Retina (tissue), 1 donor: ENCODE measurements at places on chromosomes 11 and 22.

DNA sequence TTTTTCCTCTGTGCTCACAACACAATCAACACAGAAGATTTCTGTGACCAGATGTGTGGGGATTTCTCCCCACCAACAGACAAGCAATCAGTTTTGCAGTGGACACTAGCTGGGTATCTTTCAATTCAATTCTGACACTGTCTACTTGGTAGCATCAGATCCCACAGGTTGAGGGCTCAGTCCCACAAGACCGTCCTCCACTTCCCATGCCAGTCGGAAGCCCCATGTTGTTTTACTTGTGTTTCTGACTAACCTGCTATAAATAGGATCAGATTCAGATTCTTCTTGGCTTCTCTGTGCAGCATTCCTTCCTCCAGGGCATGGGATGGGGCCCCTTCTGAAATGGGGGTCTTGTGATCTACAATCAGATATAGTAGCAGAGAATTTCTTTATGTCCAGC is 19.6 kb downstream of the ACER3 start:
- no peak for DNase-seq

DNA sequence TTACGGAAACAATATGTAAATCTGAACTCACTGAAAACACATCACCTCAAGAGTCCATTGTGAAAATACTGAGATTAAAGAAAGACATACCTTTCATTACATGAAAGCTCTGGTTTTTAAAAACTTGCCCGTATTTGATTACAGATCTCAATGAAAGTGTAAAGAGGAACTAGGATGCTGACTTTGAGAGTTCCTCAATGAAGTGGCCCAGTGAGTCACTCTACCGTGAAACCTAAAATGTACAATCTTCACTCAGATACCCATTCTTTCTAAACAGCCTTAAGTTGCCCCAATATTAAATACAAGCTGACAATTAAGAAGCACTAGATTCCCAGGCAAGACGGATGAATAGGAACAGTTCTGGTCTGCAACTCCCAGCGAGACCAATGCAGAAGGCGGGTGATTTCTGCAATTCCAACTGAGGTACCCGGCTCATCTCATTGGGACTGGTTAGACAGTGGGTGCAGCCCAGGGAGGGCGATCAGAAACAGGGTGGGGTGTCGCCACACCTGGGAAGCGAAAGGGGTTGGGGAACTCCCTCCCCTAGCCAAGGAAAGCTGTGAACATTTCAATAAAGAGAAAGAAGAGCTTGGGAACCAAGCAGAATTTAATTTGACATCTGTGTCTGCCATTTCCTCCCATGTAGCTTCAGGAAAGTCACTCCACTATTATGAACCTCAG is 33.8 kb upstream of the OR9G4 start:
- DNase-seq, result no peak

- DNase-seq, result no peak
These were observed 145.6 kb upstream of the UBASH3B start for GRCh38 chr11:122509899-122510298.

DNA sequence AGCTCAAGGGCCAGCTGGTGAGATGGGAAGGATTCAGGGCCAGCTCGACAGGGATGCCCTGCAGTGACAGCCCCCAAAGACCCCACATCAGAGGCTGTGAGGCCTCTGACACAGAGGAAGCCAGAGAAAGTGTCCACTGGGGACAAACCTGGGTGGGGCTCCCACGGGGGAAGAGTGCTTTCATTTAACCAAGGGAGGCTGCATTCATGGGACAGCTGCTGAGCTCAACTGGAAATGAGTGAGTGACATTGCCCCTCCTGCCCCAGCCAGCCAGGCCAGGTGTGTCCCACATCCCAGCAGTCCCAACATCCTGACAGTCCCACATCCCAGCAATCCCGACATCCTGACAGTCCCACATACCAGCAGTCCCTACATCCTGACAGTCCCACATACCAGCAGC is 61.0 kb downstream of the DHCR7 start:
- DNase-seq, result no peak

DNA sequence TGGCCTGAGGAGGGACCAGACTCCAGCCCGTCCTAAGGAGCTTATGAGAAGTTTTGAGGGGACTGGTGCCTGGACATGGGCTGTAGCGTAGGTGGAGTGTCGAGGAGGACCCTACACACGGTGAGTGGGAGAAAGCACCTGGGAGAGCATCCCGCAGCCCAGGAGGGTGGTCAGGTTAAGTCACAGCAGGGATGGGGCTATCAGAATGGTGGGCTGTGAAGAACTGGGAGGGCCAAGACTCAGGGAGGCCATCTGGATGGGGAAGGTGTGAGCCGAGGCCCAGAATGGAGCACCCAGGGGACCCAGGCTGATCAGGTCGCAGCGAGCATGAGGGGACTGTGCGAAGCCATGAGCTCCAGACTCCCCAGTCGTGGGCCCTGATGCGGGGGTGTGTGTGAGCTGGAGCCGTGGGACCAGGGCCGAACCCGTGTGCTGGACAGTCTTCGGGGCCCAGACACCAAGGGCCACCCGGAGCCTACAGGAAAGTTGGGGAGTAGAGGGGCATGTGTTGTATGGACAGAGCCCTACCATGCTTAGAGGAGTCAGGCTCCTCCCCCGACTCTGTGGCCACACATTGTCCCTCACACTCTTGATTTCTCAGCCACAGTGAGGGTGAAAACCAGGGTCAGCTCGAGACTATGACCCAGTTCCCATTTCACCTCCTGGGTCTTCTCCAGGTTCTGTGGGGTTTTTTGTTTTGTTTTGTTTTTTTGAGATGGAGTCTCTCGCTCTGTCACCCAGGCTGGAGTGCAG is 54.3 kb downstream of the BCR start:
- no peak for DNase-seq
